Spinal cord (tissue), 10 donors: ENCODE measurements at places on chromosomes 11 and 22. TPM values are rescaled to one million over a fixed set of nuclear protein-coding genes. Genes with fewer than 3 reads are reported as not detected.

Gene SLC6A5
- polyA plus RNA-seq: 35.5 TPM

Gene CSNK2A3
- 3.5 TPM for polyA plus RNA-seq

Gene OR51E2
- 0.35 TPM for polyA plus RNA-seq

Gene MAML2
- 25.5 TPM for polyA plus RNA-seq

Gene FZD4
- 6.6 TPM for polyA plus RNA-seq

Gene KRTAP5-1
- 5.7 TPM for polyA plus RNA-seq

Gene FDXACB1
- 4.4 TPM for polyA plus RNA-seq

Gene PRRG4
- 0.98 TPM for polyA plus RNA-seq

Gene KRTAP5-10
- 0.24 TPM for polyA plus RNA-seq

Gene SAA1
- not detected for polyA plus RNA-seq

Gene OR2AT4
- 0.03 TPM for polyA plus RNA-seq

Gene INPP5J
- polyA plus RNA-seq: 16.4 TPM

Gene CCDC86
- 19.8 TPM for polyA plus RNA-seq

Gene GLB1L2
- polyA plus RNA-seq: 12.8 TPM

Gene HBE1
- polyA plus RNA-seq: 9.3 TPM

Gene PTPRCAP
- 3.0 TPM for polyA plus RNA-seq

Gene C11orf68
- polyA plus RNA-seq: 66.2 TPM

Gene TMEM25
- polyA plus RNA-seq: 59.5 TPM

Gene CEND1
- 176 TPM for polyA plus RNA-seq

Gene CARD18
- polyA plus RNA-seq: not detected

Gene FGF3
- not detected for polyA plus RNA-seq

Gene EHF
- polyA plus RNA-seq: 0.72 TPM

Gene DMC1
- polyA plus RNA-seq: 1.9 TPM

Gene INSC
- 3.0 TPM for polyA plus RNA-seq

Gene ETS1
- 27.7 TPM for polyA plus RNA-seq

Gene RIMBP3B
- not detected for polyA plus RNA-seq

Gene LARGE2
- polyA plus RNA-seq: 0.19 TPM

Gene BID
- 45.5 TPM for polyA plus RNA-seq

Gene PKDREJ
- 0.46 TPM for polyA plus RNA-seq
